Airway epithelial cell (primary cell): ENCODE measurements at places on chromosomes 2 and 18. TPM values are rescaled to one million over a fixed set of nuclear protein-coding genes. Genes with fewer than 3 reads are reported as not detected.

Gene RAPGEF4
- total RNA-seq = 1.4 and 1.7 TPM in 2 replicates

Gene ASPRV1
- total RNA-seq = 0.21 TPM in 1 of 2 replicates, not detected in the other

Gene AFG3L2
- 51.3 and 57.4 TPM in 2 replicates for total RNA-seq

Gene PAIP2B
- total RNA-seq = 5.0 and 5.9 TPM in 2 replicates

Gene TEX44
- not detected in 2 replicates for total RNA-seq

Gene PLA2R1
- 2.1 and 3.0 TPM in 2 replicates for total RNA-seq

Gene G6PC2
- not detected in 2 replicates for total RNA-seq

Gene RTP5
- not detected in 2 replicates for total RNA-seq

Gene ZNG1B
- 17.9 and 24.3 TPM in 2 replicates for total RNA-seq

Gene SALL3
- total RNA-seq = not detected in 2 replicates

Gene PFN4
- total RNA-seq = not detected in 2 replicates

Gene TMEM131
- 12.1 and 17.9 TPM in 2 replicates for total RNA-seq

Gene ABCB11
- total RNA-seq = 0.07 and 0.28 TPM in 2 replicates

Gene SP140
- not detected in 2 replicates for total RNA-seq

Gene VSNL1
- total RNA-seq = 21.7 and 23.7 TPM in 2 replicates

Gene KLHL30
- 0.07 TPM in 1 of 2 replicates, not detected in the other for total RNA-seq

Gene IGFBP2
- 643 and 678 TPM in 2 replicates for total RNA-seq

Gene DES
- total RNA-seq = not detected in 2 replicates

Gene IL18RAP
- not detected in 2 replicates for total RNA-seq

Gene CTNNA2
- total RNA-seq = not detected in 2 replicates

Gene ALLC
- total RNA-seq = not detected in 2 replicates

Gene ANAPC1
- 40.8 and 45.4 TPM in 2 replicates for total RNA-seq

Gene MGAT4A
- 0.74 and 1.1 TPM in 2 replicates for total RNA-seq

Gene ANKRD30BL
- total RNA-seq = not detected in 2 replicates

Gene CCDC141
- not detected in 2 replicates for total RNA-seq
